ENCODE measurements at places on chromosomes 1 and 21.

DNA sequence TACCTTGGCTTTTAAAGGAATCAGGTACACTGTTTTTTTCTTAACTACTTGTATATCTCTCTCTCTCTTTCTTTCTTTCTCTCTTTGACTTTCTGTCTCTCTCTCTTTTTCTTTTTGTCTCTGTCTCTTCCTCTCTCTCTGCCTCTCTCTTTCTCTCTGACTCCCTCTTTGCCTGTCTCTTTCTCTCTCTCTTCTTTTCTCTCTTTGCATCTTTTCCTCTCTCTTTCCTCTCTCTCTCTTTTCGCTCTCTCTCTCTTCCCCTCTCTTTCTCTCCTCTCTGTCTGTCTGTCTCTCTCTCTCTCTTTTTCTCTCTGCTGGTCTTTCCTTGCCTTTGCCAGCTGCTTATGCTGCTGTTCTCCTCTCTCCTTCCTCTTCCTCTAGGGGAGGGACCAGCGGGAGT lies 143.2 kb downstream of the TRIM33 start:
- DNase-seq = no peak

GRCh38 chr1:165828669-165829329 lies 1.4 kb downstream of the UCK2 start:
- peak; percentile 33 for DNase-seq

- DNase-seq = no peak
These were observed 709 bp upstream of the FBXO42 start for GRCh38 chr1:16352842-16353535.

DNA sequence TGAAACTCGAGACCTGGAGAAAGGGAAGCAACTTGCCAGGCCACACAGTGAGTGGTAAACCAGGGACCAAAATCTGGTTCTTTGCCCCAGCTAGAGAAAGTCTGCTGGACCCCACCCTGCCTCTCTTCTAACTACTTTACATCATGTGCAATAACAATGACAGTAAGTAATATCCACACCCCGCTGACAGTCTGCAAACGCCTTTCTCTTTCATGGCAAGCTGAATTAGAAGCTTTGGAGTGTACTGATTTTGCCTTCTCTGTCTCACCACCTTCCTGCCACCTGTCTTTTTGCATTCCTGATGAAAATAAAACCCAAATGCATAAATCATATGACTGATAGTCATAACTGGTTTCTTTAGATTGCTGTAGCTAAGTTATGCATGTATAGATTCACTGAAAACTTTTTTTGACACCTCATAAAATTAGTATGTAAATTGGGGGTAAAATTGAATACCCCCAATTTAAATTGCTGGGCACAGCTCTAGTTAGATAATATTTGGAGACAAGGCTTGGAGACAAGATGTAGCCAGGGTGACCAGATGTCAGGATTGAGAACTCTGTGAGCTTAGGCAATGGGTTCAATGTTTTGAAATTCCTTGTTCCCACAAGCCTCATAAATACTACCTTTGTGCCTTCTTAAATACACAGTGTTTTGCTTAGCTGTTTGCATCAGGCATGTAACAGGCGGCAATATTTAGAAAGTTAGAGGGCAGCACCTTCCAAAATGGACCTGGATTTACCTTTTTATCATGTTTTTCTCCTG lies 73.5 kb downstream of the ST6GALNAC5 start:
- DNase-seq = no peak

DNA sequence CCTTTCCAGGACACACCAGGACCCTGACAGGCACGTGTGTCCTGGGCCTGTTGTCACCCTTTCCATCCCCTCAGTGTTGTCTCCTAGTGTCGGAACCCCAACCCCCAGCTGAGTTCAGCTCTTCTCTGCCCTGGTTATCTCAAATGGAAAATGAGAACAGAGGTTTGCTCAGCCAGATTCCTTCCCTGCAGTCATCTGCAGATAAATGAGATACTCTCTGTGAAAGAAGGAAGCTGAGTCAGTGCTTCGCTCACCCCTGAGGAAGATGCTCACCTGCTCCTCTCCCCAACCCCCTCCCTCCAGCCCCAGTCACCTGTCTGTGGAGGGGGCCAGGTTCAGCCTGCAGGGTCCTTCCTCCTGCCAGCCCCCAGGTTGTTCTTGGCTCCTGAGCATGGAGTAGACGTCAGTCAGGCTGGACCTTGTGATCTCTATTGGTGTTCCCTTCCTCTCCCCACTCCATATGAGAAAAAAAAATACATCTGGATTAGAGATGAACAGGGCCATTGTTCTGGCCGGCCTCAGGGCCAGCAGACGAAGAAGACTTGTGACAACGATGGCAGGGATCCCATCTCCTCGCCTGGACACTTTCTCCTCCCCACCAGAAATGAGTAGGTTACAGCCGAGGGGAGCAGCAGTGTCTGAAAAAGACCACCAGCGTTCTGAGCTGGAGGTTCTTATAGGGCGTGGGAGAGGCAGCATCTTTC lies 20.9 kb downstream of the PHGDH start:
- peak; percentile 60 for DNase-seq

- DNase-seq = no peak
These were observed 4.5 kb downstream of the PATJ start for GRCh38 chr1:61746813-61747212.

- DNase-seq = no peak
These were observed 27.1 kb downstream of the KAZN start for GRCh38 chr1:14625572-14625971.

DNA sequence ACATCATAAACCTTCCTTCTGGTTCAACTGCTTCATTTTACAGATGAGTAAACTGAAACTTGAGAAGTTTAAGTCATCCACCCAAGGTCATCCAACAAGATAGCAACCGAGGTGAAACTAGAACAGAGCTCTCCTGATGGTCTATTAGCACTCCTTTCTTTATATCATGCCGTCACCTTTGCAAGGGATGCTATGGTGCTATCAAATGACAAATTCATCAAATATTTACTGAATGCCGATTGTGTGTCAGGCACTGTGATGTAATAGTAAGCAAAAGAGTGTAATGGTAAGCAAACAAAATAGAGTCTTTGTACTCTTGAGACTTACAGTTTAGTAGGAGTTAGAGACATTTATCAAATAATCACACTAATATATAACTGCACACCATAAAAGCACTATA lies 14.0 kb upstream of the SGIP1 start:
- no peak for DNase-seq

- no peak for DNase-seq
These were observed 25.2 kb upstream of the RABGAP1L start for GRCh38 chr1:174134003-174134659.

DNA sequence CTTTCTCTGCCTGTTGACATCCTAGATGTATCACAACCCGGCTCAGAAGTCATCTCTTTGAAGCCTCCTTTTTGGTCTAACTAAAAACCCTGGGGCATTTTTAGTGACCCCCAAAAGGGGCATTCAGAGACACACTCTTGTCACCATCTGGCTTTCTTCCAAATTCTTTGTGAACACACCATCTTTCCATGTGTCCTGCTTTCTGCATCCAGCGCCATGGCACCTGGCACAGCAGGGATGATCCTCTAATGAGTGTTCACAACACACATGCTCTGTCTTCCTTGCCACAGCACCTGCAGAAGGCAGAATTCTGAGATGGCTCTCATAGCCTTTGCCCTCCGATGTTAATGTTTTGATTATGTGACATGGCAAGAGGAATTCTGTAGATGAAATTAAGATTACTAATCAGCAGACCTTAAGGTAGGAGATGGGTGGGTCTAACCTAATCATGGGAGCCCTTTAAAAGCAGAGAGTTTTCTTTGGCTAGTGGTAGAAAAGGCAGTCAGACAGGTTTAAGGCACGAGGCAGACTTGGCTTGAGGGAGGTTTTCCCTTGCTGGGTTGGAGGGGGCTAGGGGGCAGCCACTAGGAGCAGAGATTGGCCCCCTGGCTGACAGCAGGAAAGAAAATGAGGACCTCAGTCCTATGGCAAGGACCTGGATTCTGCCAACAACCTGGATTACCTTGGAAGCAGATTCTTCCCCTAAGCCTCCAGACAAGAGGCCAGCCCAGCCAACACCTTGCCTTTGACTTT lies 4.9 kb upstream of the TMEM61 start:
- DNase-seq = no peak

- no peak for DNase-seq
These were observed 128.2 kb downstream of the DPYD start for GRCh38 chr1:97792655-97793054.

GRCh38 chr1:159510229-159510541 lies 25.6 kb downstream of the OR10J5 start:
- no peak for DNase-seq

GRCh38 chr1:204619721-204620120 lies 65.8 kb downstream of the LRRN2 start:
- DNase-seq = no peak

- no peak for DNase-seq
These were observed 44.0 kb downstream of the ATP6V1G3 start for GRCh38 chr1:198496216-198497143.

DNA sequence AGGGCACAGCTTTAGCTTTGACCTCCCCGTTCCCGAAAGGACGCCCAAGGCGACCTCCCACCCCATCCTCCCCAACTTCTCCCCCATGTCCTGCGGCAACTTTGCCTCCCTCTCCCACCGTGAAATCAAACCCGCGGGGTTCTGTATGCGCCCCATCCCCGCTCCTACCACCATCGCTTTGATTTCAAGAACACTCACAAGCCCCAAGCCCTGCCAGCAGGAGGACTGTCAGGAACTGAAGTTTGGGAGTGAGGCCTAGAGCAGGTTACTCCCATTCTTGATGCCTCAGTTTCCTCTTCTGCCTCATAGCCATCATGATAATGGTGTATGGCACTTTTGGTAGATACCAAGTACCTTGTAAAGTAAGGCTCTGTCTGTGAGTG lies 2.3 kb downstream of the PTPRU start:
- DNase-seq = no peak

GRCh38 chr1:88276163-88276562 lies 407.9 kb upstream of the PKN2 start:
- DNase-seq = no peak

DNA sequence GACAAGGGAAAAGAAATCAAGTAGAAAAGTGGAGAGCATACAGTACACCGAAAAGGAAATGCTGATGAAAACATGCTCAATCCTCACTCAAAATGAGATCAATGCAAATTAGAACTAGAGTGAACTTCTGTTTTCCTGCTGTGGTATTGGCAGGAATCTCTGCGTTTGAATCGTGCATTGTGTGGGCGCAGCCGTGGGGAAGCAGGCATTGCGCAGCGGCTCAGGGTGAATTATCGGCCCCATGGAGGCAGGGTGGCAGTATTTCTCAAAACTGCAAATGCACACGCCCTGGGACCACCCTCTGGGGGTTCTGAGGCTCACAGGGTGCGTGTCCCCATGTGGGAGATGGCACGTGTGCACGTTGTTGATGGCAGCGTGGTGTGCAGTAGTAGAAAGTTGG lies 140.6 kb downstream of the PEX14 start:
- peak; percentile 14 for DNase-seq

GRCh38 chr1:59232216-59232615 lies 64.7 kb upstream of the FGGY start:
- no peak for DNase-seq

DNA sequence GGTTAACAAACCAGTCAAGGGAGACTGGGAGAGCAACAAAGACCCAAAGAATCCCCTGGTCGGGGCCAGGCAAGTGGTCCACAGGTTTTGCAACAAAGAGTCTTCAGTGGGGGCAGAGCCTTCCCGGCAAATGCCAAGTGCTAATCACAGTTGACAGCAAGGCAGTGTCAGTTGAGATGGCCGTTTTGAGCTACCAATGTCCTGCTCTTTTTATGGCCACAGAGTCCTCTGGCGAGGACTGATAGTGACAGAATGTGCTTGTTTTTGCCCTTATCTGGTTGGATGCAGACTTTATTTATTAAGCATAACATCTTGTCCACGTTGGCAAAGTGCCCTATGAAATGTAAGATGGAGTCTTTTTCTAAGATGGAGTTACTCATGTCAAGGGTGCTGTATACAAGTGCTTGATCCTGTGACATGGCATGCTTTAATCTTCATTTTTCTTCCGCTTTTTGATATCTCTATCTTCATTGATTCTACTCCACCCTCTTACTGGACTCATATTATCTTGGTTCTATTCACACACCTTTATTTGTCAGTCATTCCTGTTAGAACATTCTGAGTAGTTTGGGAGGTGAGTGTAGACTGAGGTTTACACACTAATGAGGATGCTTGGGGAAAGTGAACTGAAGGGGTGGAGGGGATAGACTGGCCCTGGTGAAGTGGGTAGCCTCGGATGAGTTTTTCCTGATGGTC lies 51.8 kb downstream of the KCNK1 start:
- no peak for DNase-seq
